Fibroblast of skin of right quadriceps (primary cell): ENCODE measurements at places on chromosomes 3 and 15.

DNA sequence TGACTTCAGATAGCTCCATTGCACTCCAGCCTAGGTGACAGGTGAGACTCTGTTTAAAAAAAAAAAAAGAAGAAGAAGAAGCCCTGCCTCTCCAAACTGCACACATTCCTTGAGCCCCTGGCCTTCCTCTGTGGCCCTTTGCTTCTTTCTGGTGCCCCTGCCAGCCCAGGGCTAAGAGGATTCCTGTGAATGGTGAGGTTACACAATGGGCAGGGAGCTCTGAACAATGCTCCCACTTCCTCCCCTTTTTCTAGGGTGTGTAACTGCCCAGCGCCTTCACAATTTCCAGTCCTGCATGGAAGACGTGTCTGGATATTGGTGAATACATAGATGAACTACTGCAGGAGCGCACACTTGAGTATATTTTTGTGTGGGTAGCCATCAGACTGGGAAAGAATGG, 3.6 kb upstream of the AMOTL2 start:
- DNase-seq: no peak

GRCh38 chr3:32106929-32107362, 526 bp downstream of the GPD1L start:
- no peak for DNase-seq

DNA sequence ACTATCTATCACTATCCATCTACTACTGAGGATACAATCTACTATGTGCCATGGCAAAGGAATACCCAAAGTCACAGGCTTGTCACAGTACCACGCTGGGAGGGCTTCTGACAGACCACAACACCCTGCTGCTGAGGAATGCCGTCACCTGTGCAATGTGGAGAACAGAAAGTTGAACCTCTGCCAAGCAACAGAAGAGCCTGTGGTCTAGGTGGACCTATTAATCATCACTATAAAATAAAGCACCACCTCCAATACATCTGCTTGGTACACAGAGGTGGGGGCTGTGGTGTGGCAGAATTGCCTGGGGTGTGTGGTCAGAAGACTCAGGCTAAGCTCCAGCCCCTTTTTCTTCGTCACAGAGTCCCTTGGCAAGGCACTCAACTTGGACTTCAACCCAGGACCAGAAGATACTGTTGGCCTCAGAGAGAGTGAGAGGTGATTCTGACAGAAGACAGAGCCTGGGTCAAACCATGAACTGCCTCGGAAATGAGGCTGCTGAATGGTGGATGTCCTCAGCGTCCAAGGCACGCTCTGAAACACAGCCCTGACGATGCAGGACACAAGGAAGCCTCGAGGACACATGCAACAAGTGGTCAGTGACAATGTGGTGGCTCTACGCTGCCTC, 189.4 kb upstream of the CHRNA7 start:
- DNase-seq: no peak

GRCh38 chr3:34360713-34361112, 562.3 kb downstream of the PDCD6IP start:
- DNase-seq: no peak

DNA sequence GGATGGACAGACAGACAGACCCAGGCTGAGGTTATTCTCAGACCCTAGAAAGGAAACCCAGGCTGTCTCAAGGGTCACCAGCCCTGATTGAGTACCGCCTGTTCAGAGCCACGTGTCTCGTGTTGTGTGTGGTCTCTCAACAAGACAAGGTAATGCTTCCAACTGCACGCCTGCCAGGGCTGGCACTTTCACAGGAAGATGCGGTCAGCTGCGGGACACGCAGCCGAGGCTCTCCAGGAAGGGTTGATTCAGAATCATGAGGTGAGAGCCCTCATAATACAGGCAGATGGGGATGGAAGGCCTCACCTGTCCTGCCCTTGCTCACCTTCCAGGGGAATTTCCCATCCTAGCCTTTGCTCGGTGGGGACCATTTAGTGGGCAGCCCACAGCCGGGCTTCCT, 81.4 kb downstream of the TOP2B start:
- no peak for DNase-seq

- no peak for DNase-seq
Measured at GRCh38 chr3:63295806-63296205, 17.7 kb downstream of the SYNPR start.

GRCh38 chr3:53965291-53965690, 73.6 kb upstream of the SELENOK start:
- DNase-seq: no peak

DNA sequence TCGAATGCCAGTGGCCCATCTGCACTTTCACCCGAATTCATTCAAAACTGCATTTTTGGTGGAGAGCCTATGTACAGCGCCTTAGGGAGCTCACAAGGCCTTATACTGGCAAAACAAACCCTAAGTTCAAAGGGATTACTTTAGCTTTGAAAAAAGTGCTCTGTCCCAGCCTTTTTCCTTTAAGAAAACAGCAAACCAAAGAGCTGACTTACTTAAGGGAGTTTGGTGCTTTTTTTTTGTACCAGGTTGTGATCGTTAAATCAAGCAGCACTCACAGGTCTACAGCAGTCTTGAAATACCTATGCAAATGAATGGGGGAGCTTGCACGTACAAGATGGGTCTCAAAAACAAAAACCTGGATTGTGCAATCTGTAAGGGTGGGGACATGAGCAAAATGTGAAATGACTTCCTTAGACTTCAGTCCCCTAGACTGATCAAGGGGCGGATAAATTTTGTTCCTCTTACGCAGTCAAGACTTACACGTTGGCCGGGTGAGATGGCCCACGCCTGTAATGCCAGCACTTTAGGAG, 11.6 kb upstream of the PIK3CB start:
- no peak for DNase-seq

GRCh38 chr15:52733696-52734255, 54.6 kb upstream of the ATOSA start:
- DNase-seq: no peak

DNA sequence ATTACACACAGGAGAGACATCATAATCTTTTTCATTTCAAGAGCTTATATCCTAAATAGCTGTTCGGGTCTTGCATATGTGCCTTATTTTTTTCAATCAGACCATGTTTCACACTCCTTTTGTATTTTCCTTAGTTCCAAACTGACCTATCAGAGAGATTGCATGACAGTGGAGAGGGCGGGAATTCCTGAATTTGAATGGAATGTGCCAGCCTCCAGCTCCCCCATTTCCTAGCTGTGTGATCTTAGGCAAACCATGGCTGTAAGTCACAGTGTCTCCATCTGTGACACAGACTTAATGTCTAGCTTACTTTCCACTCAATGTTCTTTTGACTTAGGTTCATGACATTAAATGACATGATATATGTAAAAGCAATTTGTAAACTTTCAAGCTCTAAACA, 62.0 kb upstream of the CSTA start:
- no peak for DNase-seq

DNA sequence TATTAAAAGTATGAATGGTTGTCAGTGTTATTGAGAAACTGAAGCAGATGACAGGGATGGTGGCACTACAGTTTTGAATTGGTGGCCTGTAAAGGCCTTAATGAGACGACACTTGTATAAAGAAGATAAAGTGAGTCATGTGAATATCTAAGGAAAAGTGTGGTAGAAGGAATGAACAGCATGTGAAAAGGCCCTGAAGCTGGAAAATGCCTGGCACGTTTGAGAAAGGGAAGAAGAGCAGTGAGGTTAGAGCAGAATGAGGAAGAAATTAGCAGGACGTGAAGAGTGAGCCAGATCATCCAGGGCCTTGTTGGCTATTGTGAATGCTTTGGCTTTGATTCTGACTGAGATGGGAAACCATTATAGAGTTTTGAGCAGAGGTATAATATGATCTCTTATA, 387.6 kb upstream of the DPH6 start:
- no peak for DNase-seq

GRCh38 chr3:149771652-149772271, 19.5 kb upstream of the COMMD2 start:
- DNase-seq: peak; percentile 23

GRCh38 chr3:108479224-108479623, 31.2 kb downstream of the MYH15 start:
- no peak for DNase-seq

DNA sequence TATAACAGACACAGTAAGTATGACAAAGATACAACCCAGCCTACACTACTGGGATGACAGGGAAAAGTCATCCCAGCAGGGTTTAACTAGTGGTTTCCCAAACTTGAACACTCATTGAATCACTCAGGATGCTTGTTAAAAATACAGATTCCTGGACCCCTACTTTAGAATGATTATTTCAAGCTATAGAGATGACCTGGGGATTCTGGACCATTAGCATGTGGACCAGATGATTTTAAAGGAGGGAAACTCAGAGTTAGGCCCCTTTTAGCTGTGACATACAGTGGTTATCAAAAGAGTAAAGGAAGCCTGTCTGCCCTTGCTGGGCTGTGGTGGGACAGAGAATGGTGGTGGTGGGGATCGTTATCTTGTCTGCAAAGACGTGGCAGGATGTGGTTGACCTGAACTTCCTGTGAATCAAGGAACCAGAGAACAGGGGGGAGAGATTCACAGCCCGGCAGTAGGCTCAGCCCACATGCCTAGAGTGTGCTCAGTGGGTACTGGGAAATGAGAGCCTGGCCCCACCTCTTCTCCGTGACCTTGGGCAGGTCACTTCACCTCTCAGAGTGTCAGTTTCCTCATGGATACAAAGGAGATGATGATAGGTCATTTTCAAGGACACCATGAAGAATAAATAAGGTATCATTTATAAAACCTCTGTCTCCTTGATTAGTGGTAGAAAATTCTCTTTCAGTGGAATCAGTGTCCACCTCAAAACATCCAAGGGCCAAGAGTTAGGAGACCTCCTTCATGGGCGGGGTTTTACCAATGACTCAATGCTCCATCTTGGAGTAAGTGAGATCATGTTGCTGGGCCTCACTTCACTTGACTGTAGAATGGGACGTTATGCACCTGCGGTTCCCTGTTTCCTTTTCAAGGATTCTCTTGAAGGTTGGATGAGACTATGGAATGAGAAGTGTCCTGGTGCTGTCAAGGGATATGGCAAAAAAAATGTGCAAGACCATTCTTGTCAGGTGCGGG, 306.5 kb downstream of the RPLP1 start:
- peak; percentile 69 for DNase-seq

DNA sequence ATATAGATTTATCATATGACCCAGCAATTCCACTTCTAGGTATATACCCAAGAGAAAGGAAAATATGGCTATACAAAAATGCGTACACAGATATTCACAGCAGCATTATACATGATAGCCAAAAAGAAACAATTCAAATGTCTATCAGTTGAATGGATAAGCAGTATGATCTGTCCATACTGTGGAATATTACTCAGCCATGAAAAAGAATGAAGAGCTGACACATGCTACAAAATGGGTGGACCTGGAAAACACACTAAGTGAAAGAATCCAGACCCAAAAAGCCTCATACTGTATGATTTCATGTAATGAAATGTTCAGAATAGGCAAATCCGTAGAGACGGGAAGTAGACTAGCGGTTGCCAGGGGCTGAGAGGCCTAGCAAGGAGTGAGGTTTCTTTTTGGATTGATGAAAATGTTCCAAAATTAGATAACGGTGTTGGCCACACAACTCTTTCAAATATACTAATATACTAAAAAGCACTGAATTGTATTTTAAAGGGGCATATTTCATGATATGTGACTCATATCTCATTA, 33.4 kb downstream of the FGD5 start:
- no peak for DNase-seq

DNA sequence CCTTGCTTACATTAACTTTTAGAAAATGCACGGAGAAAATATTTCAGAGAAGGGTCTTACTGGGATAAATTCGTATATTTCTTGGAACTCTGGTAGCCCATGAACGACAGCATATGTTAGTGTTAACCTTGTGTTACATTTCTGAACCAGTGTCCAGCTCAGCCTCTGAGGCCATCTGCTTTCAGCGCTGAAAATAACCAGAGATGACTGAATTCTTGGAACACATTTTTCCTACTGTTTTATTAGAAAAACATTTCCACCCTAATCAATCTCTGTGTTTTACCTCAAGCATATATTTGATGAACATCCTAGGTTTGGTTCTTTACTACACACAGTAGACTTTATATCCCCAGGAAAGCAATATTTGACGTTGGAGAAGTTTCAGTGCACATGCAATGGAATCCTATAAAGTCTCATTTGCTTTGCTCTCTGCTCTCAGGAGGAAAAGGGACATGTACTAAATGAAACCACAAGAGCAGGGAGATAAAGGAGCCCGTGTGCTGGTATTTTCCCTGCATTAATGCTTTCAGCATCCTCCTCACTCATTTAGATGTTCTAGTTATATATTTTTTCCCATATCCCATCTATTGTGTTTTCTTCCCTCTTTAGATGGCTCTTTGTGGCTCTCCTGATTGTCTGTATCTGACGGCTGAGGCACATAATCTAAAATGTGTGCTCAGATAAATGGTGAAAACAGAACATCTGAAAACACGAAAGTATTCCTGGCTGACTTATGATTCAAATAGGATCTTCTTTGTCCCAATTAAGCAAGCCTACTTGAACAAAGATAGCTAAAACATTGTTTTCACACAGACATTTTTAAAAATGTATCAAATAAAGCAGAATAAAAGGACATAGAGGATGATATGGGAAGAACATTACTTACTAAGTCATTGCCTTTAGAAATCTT, 151.7 kb upstream of the KCNMB2 start:
- no peak for DNase-seq

DNA sequence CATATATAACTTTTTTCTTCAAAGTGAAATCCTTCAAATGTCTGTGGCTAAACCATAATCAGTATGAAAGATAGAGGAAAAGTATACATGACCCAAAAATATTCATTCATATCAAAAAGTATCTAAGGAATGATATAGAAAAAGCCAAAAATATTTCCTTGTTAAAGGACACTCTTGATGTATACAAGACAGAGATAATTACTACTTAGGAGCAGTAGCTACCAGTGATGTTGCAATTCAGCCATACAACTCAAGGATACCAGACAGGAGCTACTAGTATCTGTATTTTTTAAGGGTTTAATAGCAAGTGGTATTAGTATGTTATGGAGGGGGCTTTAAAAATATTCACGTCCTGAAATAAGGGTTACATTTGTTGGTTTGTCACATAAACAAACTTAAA, 37.0 kb downstream of the FBXL22 start:
- DNase-seq: peak; percentile 43

DNA sequence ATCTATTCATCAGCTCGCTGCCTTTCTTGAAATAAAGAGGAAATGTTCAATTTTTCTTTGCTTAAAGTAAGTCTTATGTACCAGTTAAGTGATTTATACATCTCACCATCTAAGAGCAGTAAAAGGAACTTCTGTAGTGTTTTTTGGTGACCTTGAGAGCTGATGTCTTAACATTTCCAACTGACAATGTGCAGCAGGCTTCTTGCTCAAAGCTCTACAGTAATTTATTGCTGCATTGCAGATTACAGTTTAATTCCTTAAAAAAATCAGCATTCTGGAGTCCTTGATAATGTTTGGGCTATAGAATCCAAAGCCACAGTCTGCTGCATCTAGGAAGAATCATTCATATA, 61.6 kb downstream of the DIPK2A start:
- no peak for DNase-seq

DNA sequence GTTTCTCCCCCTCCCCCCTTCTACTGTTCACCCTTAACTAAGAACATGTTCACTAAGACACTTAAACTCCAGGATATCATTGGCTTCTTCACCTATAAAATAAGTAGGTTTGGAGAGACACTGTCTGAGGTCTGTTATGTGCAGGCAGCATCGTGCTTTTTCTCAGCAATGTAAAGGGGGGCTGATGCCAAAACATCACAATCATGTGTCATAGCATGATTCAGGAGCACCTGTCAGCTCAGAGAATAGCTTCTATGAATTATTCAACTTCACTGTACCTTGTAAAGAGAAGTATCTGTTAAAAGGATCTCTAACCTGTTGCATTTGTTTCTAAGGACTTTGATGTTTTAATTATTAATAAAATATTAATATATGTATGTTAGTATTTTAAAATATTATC, 211.4 kb upstream of the EPHA3 start:
- no peak for DNase-seq

GRCh38 chr3:53162672-53163443, 1.8 kb downstream of the PRKCD start:
- DNase-seq: no peak
